ENCODE measurements at places on chromosomes 4 and X.

DNA sequence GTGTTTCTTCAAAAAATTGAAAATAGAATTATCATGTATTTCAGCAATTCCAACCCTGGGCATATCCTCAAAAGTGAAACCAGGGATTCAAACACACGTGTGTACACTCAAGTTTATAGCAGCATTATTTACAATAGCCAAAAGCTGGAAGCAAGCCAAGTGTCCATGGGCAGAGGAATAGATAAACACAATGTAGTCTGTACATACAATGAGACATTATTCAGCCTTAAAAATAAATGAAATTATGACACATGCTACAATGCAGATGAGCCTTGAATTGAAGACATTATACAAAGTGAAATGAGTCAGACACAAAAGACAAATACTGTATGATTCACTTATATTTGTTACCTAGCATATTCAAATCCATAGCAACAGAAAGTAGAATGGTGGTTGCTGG lies 853.4 kb downstream of the STIM2 start:
- no peak for DNase-seq

- DNase-seq = no peak
Measured at GRCh38 chrX:31546126-31546525, 474.3 kb upstream of the FTHL17 start.

- DNase-seq = no peak
Measured at GRCh38 chr4:53240573-53240972, 125.3 kb downstream of the SCFD2 start.

DNA sequence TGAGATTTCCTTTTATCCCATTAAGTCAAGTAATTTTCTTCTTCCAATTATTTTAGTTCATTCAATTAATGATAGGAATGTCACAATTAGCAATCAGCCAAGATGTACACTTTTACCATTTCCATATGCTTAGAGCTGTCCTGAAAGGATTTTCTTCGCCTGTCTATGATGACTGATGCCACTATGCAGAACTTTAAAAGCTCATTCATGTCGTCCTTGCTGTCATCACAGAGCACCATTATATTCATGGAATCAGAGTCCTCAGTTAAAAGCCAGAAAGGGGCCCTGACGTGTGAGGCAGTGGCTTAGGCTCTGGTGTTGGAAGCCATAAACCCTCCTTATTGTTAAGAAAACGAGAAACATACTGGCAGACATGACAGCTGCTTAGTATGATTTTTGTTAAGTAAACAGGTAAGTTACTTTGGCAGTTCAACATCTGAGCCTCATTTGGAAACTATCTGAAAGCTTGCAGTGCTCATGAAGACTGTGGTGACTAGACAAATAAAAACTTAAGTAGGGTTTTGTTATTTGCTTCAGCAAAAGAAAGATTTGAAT lies 73.1 kb downstream of the HHIP start:
- no peak for DNase-seq

DNA sequence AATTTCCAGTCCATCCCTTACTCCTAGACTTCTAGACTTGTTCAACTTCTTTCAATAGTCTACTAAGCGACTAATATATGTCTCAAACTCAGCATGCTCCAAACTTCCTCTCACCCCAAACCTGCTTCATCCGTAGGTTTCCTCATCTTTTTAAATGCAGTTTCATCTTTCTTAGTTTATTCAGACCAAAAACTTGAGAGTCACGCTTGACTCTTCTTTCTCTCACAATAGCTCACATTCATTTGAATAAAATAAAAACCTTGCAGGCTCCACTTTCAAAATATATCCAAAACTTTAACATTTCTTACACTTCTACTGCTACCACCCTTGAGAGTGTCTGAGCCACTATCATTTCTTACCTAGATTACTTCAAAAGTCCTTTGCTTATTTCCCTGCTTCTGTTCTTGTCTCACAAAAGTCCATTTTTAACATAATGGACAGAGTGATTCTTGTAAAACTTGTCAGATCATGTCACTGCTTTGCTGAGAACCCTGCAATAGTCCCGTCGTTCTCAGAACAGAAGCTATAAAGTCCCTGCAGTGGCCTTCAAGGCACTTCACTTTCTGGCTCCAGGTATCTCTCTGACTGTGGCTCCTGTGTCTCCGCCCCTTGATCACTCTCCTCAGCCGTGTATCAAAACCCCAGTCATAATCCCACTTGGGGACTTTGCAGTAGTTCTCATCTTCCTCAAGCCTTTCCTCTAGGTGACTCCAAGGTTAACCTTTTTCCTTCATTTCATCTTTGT lies 167.6 kb downstream of the ARHGAP24 start:
- no peak for DNase-seq

Data from stimulated activated CD8-positive, alpha-beta memory T cell treated with anti-CD3 and anti-CD28 coated beads, Interleukin-15, amount 100 ng/mL, for 4 hours (primary cell).